ENCODE measurements at places on chromosomes 7 and 10.

- no peak for DNase-seq
These were observed 38.8 kb downstream of the CAPZA2 start for GRCh38 chr7:116901143-116901542.

GRCh38 chr10:69443354-69443753 is 7.9 kb upstream of the TSPAN15 start:
- no peak for DNase-seq

GRCh38 chr7:47479821-47480575 is 101.9 kb downstream of the TNS3 start:
- DNase-seq: no peak

DNA sequence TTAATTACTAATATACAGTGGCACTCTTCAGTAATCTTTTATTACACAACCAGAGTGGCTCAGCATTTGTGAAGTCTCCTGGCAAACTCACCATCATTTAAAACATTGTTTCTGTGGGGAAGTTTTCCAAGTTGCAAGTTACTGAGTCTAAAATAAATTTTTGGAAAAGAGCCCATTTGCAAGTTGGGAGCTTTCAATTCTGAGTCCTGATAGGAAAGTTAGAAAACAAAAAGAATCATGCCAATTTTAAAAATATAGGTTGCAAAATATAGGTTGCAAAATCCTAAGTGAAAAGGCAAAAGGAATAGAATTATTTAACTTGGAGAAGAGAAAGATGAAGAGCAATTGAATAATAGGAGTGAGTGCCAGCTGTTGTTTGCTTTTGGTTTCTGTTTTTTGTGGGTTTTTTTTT is 378.8 kb upstream of the C7orf33 start:
- DNase-seq: no peak

DNA sequence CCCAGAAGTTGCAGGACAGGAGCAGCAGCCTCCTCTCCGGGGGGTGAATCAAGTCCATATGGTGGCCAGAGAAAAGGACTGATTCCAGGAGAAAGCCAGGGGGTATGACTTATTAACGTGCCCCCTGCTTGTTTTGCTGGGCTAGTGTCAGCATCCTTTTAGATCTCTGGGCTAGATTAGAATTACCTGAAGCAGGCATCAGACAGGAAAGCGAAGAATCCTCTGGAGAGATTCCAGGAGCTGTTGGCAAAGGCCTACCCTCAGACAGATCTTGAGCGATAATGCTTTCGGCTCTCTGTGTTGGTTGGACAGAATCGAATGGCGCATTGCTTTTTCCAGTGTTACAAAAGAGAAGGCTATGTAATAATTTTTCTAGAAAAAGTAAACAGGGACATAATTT is 164.0 kb upstream of the GLI3 start:
- DNase-seq: no peak

- DNase-seq: no peak
These were observed 40.0 kb downstream of the CDK1 start for GRCh38 chr10:60818134-60818770.

DNA sequence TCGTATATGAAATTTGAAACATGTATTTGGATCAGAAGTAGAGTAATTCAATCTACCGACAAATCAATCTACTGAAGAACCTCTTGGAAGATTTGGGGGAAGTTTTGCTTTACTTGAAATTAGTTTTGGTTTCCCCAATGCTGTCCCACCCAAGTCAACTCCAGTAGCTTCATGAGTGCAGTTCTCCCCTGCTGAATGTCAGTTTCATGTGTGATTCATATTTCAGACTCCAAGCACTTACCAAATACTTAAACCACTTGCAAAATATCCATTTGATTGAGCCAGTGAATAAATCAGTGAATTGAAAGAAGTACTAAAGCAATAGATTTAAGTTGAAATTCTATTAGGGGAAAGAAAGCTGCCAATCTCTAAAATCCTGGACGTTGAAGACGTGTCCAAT is 9.3 kb downstream of the CALML5 start:
- DNase-seq: no peak
